ENCODE measurements at places on chromosomes 13 and 19. TPM values are rescaled to one million over a fixed set of nuclear protein-coding genes. Genes with fewer than 3 reads are reported as not detected.

Gene CEACAM7
- total RNA-seq = not detected

DNA sequence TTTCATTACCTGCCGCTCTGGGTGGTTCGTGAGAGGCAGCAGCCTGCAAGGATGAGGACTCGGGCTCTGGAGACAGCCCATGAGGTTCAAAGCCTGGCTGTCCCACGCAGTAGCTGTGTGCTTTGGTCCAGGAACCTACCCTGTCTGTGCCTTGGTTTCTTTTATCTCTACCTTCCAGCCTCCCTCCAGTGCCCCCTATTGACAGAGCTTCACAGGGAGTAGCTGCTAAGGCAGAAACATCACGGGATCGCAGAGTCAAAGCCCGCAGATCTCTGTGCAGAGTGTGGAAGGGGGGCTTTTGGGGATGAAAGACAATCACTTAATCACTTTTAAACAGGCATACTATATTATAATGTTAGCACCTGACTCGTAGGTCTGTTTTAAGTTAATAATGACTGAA lies 16.2 kb downstream of the ZNF71 start:
- no peak for DNase-seq

DNA sequence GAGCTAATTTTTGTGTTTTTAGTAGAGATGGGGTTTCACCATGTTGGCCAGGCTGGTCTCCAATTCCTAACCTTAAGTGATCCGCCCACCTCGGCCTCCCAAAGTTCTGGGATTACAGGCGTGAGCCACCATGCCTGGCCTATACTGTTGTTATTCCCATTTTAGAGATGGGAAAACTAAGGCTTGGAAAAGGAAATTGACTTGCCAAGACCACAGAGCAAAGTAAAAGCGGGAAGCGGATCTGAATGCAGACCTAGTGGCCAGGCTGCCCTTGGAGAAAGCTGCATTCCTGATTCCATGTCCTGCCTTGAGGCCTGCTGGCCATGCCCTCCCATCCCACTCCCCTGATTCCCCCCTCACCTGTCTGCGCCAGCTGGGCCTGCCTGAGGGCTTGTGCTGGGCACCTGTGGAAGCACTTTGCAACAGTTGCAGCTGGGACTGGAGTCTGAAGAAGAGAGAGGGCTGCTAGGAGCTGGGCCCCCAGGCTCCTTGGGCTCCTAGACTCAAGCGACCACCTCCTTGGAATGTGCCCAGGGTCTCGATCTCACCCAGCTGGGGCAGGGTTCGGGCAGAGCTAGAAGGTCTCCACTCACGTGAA lies 5.7 kb downstream of the PALM3 start:
- DNase-seq = no peak

Gene POU2F2
- total RNA-seq = 0.83 TPM
